ENCODE measurements at places on chromosomes 3 and 15. TPM values are rescaled to one million over a fixed set of nuclear protein-coding genes. Genes with fewer than 3 reads are reported as not detected.

FOXB1 gene
- not detected for polyA plus RNA-seq

SPESP1 gene
- polyA plus RNA-seq = not detected

TMA7 gene
- 517 TPM for polyA plus RNA-seq

P2RY12 gene
- 0.22 TPM for polyA plus RNA-seq

RARB gene
- polyA plus RNA-seq = 22.4 TPM

CELSR3 gene
- 3.1 TPM for polyA plus RNA-seq

EFHB gene
- 0.61 TPM for polyA plus RNA-seq

GRCh38 chr15:89494031-89494430 is 2.4 kb downstream of the RHCG start:
- no peaks in the 10 kb centered on the region for H3K36me3 ChIP-seq
- H3K4me1 ChIP-seq = no peaks in the 10 kb centered on the region
- H3K4me3 ChIP-seq = no peak overlapping the region
- peaks cover 45% of the 10 kb centered on the region for H3K27me3 ChIP-seq

GRCh38 chr3:107837895-107838612 is 252.8 kb downstream of the CD47 start:
- no peak overlapping the region for H3K27ac ChIP-seq
- no peaks in the 10 kb centered on the region for H3K27me3 ChIP-seq
- DNase-seq = no peak
- no peaks in the 10 kb centered on the region for H3K36me3 ChIP-seq
- no peaks in the 10 kb centered on the region for H3K4me1 ChIP-seq
- H3K4me3 ChIP-seq = no peak overlapping the region

DNA sequence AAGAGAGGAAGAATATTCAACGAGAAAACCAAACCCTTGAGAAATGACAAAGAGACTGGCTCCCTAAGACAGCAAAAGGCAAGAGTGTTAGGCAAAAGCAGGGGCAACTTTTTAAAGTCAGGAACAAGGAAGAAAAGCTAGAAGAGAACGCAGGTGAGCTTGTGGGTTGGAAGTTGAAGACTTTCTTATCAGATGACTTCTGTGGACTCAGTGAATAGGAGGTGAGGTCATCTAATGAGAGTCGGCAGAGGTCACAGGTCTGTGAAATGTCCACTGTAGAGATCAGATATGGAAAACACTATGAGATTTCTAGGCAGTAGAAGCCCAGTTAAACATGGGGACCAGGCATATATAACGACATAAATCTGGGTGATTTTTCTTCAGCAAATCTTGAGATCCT is 27.2 kb upstream of the TNIK start:
- DNase-seq = no peak
- no peak overlapping the region for H3K27ac ChIP-seq
- H3K4me3 ChIP-seq = no peak overlapping the region
- H3K4me1 ChIP-seq = no peaks in the 10 kb centered on the region
- H3K36me3 ChIP-seq = no peaks in the 10 kb centered on the region

GRCh38 chr3:31241533-31241932 is 291.2 kb upstream of the STT3B start:
- peaks cover 10% of the 10 kb centered on the region for H3K4me1 ChIP-seq
- no peak for DNase-seq
- H3K27ac ChIP-seq = no peak overlapping the region
- H3K4me3 ChIP-seq = no peak overlapping the region
- no peaks in the 10 kb centered on the region for H3K36me3 ChIP-seq

DNA sequence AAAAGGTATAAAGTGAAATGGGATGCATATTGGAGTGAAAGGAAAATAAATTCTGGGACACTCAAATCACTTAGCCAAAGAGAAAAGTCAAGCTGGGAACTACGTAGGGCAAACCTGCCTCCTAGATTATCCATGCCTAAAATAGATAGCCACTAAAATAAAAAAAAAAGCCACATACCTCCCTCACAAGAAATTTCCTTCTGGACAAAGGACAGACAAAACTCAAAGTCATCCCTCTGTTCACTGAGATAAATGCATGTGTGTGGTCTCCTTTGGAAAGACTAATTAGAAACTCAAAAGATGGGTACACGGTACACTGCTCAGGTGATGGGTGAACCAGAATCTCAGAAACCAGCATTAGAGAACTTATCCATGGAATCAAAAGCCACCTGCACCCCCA is 65.2 kb upstream of the MME start:
- H3K4me3 ChIP-seq = no peak overlapping the region
- H3K36me3 ChIP-seq = no peaks in the 10 kb centered on the region
- DNase-seq = no peak
- peaks cover 6% of the 10 kb centered on the region for H3K4me1 ChIP-seq
- H3K27ac ChIP-seq = no peak overlapping the region
- H3K27me3 ChIP-seq = no peaks in the 10 kb centered on the region

GRCh38 chr3:32423956-32424557 is 32.4 kb downstream of the CMTM7 start:
- no peaks in the 10 kb centered on the region for H3K36me3 ChIP-seq
- H3K27me3 ChIP-seq = no peaks in the 10 kb centered on the region
- peaks cover 15% of the 10 kb centered on the region for H3K4me1 ChIP-seq
- no peak for DNase-seq
- H3K27ac ChIP-seq = peak overlapping the region; percentile 25

GRCh38 chr3:107432013-107432515 is 54.8 kb downstream of the CCDC54 start:
- H3K36me3 ChIP-seq = no peaks in the 10 kb centered on the region
- H3K4me1 ChIP-seq = peaks cover 5% of the 10 kb centered on the region
- H3K27ac ChIP-seq = no peak overlapping the region
- DNase-seq = no peak
- H3K27me3 ChIP-seq = peaks cover 21% of the 10 kb centered on the region

DNA sequence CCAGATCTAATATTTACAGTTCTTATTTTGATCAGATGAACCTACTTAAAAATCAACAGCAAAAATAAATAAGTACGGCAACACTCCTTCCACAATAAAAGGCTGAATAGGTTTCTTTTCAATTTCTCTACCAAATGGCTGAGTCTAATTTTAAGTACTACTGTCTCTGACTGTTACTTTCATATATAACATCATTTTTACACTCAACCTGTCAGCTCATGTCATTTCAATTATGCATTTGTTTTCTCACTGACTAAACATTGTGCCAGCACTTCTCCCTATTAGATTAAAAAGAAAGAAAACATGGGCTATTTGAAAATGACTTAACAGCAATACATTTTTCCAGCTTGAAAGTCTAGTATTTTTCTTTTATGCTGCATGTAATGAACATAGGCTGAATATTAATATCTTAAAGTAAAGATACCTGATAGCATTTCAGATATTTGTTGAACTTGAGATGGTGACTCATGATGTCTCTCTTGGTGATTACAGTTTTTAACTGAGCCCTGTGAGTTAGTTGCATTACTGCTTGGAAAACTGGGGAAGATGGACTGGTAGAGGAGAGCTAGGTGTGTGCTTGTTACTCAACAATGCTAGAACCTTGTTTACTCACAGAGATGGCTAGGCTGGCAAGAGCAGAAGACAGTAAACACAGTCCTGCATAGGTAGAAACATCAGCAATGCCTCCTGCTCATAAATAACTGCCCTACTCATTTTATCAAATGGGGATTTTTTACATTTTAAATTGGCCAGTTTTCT is 73.9 kb downstream of the PEX5L start:
- H3K4me1 ChIP-seq = no peaks in the 10 kb centered on the region
- H3K36me3 ChIP-seq = no peaks in the 10 kb centered on the region
- no peak overlapping the region for H3K27ac ChIP-seq

DNA sequence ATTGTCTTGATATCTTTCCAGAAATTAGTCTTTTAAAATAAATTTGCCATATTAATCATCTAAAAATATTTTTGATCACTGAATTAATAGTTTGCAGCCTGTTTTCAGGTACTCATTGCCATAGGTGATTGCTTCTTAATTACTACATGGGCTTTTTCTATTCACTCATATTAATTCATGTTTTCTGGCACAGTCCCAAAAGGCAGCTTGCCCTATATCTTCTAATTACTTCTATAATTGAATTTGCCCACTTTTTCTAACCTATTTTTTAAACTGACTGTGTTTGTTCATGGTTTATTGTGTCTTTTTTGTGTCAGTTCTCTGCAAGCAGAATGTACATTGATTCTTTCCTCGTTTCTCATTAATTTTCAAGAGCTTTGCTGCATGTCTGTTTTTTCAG is 85.7 kb upstream of the SOX2 start:
- DNase-seq = no peak
- no peak overlapping the region for H3K27ac ChIP-seq
- no peaks in the 10 kb centered on the region for H3K27me3 ChIP-seq

DNA sequence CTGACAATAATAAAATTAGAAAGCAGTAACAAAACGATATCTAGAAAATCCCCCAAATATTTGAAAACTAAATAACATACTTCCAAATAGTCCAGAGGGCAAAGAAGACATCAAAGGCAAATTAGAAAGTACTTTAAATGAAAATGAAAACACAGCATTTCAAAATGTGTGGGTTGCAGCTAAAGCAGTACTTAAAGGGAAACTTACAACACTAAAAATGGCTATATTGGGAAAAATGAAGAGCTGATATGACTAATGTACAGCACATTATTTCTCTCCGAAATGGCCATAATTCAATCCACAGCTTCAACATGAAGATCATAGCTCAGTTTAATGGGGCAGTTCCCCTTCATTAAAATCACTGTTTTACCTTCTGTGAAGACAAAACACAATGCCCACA is 71.9 kb downstream of the FBXL22 start:
- peaks cover 73% of the 10 kb centered on the region for H3K36me3 ChIP-seq
- no peaks in the 10 kb centered on the region for H3K27me3 ChIP-seq
- H3K4me1 ChIP-seq = no peaks in the 10 kb centered on the region
- no peak for DNase-seq

- no peaks in the 10 kb centered on the region for H3K36me3 ChIP-seq
- no peak overlapping the region for H3K27ac ChIP-seq
- no peak overlapping the region for H3K4me3 ChIP-seq
- H3K4me1 ChIP-seq = peaks cover 17% of the 10 kb centered on the region
- DNase-seq = no peak
Observed at GRCh38 chr3:106582151-106582550, 713.3 kb upstream of the CBLB start.

GRCh38 chr3:50242851-50243542 is 7.0 kb downstream of the GNAI2 start:
- peaks cover 27% of the 10 kb centered on the region for H3K4me1 ChIP-seq
- no peaks in the 10 kb centered on the region for H3K27me3 ChIP-seq
- peak overlapping the region; percentile 38 for H3K27ac ChIP-seq
- H3K36me3 ChIP-seq = no peaks in the 10 kb centered on the region

DNA sequence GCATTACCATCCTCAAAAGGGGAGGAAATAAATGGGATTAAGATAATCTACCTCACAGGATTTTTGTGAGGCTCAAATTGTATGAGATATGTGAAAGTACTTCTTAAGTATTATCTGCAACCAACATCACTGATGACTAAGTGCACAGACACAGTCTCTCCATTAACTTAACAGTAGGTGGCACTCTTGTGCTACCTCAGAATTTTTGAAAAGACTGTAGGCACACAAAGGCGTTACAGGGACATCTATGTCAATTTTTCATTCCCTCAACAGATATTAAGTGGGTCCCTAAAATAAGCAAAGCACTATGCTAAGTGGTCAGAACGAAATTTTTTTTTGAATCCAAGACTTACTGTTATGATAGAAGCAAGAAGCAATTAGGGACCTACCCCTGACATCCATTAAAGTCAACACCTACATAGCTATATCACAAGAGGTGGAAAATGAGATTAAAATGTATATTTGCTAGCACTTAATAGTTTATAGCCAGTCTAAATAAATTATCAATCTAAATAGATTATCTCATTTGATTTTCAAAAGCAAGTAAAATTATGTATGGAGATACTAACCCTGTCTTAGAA is 52.9 kb downstream of the RYK start:
- no peak overlapping the region for H3K4me3 ChIP-seq
- no peaks in the 10 kb centered on the region for H3K4me1 ChIP-seq
- peak; percentile 74 for DNase-seq
- no peak overlapping the region for H3K27ac ChIP-seq
- H3K36me3 ChIP-seq = peaks cover 20% of the 10 kb centered on the region

GRCh38 chr3:123419850-123420297 is 29.0 kb downstream of the ADCY5 start:
- H3K4me1 ChIP-seq = no peaks in the 10 kb centered on the region
- H3K4me3 ChIP-seq = no peak overlapping the region
- no peaks in the 10 kb centered on the region for H3K36me3 ChIP-seq
- no peaks in the 10 kb centered on the region for H3K27me3 ChIP-seq

DNA sequence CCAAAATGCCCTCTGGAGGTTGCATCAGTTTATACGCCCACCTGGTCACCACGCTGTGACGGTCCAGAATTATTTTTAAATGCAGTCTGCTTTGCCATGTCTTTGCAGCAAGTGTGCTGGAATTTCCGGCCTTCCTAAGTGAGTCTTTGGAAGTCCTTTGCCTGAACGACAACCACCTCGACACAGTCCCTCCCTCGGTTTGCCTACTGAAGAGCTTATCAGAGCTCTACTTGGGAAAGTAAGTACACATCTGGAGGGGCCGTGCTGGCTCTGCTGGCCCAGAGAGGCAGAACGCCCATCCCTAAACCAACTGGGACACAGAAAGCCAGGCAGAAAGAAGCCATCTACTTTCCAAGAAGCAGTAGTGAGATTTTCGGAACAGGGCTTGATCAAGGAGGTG is 101.8 kb downstream of the LRRK1 start:
- H3K4me3 ChIP-seq = no peak overlapping the region
- peaks cover 2% of the 10 kb centered on the region for H3K4me1 ChIP-seq
- no peaks in the 10 kb centered on the region for H3K27me3 ChIP-seq
- H3K27ac ChIP-seq = no peak overlapping the region

DNA sequence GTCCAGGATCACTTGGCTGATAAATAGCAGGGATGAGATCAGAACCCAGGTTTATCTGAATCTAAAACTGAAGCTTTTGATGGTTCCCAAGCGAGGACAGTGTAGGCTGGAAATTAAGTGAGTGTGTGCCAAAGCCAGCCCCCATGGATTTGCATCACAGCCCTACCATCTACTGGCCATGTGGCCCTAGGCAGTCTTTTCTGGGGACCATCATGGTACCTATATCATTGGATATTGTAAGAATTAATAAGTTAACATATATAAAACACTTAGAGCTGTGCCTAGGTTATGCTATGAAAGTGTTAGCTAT is 32.8 kb upstream of the SSR3 start:
- no peak for DNase-seq
- H3K4me3 ChIP-seq = no peak overlapping the region
- H3K27me3 ChIP-seq = no peaks in the 10 kb centered on the region
- H3K27ac ChIP-seq = peak overlapping the region; percentile 27

GRCh38 chr15:59157840-59158700 is 48.6 kb upstream of the LDHAL6B start:
- H3K4me3 ChIP-seq = no peak overlapping the region
- no peak for DNase-seq
- H3K36me3 ChIP-seq = peaks cover 3% of the 10 kb centered on the region
